Chondrocyte (in vitro differentiated cells): ENCODE measurements at places on chromosomes 13 and 19. TPM values are rescaled to one million over a fixed set of nuclear protein-coding genes. Genes with fewer than 3 reads are reported as not detected.

DNA sequence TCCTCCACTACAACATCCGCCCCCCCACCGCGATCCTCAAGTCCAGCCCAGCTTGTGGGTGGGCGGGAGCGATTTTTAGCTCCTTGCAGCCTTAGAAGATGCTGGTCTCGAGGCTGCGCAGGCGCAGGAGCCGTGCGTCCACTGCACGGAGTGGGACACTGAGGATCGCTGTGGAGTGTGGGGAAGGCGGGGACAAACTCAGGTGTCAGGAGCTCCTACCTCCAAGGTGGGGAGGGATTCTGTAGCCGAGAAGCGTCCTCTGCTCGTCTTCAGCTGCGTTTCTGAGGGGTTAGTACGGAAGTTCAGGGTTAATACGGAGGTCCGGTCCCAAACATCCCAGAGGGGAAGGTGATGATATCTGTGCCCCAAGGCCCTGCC lies at the start of gene RTBDN:
Gene RTBDN, minus strand, starts transcription at position 14 of the 378 bp plus-strand sequence. CDS start 4,600 bp downstream, outside the sequence.
- no peak for DNase-seq

- no peak for DNase-seq
These were observed 39.5 kb downstream of the PCCA start for GRCh38 chr13:100128373-100128772.

GRCh38 chr19:45934551-45935230 lies 20.1 kb upstream of the NANOS2 start:
- DNase-seq, result no peak

Gene OR4F17
- not detected in 3 replicates for total RNA-seq

- DNase-seq, result no peak
These were observed 54.7 kb downstream of the ZNF787 start for GRCh38 chr19:56066152-56067023.

Gene RASGRP4
- not detected in 3 replicates for total RNA-seq

DNA sequence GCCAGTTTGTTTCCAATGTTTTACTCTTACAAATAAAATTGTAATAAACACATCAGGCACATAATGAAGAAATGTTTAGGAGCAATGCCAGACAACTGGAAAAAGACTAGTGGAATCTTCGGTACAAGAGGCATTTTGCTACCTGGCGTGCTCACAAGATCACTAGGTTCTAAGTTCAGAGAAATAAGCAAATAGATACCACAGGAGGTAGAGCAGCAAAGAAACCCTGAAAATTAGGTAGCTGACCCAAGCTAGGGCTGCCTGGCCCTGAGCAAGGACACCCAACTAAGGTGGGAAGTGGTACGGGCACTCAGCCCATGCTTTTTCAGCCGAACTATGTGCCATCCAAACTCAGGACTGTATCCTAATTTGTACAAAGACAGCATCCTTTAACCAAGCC lies 32.2 kb upstream of the TPP2 start:
- no peak for DNase-seq

DNA sequence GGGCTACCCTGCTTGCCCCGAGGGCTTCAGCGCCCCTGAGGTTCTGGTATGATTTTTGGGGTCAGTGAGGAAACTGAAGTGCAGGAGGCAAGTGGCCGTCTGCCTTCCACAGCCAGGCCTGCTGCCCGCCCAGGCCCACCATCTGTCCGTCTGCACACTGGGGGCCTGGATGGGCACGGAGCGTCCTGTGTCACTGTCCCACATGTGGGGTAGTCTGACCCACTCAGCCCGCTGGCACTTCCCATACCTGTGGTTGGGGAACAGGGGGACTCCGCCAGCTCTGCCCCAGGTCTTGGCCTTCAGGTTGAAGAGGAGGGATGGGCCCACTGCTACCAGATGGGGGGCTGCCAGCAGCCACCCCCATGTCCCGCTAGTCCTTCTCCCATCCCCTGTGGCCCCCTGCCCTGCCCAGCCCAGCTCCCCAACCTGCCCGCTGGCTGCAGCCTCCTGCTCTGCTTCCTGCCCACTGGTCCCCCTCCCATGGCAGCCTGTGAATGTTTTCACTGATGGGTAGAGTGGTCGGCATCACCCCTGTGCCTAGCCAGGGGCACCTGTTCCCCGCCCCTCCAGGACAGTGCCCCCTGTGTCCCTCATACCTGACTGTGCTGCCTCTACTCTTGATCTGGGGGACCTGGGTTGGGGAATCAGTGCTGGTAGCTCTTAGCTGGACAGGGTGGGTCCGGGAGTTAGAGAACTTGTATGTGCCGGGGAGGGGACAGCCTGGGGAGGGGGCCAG lies 9.5 kb downstream of the PIAS4 start:
- DNase-seq, result peak; percentile 86

DNA sequence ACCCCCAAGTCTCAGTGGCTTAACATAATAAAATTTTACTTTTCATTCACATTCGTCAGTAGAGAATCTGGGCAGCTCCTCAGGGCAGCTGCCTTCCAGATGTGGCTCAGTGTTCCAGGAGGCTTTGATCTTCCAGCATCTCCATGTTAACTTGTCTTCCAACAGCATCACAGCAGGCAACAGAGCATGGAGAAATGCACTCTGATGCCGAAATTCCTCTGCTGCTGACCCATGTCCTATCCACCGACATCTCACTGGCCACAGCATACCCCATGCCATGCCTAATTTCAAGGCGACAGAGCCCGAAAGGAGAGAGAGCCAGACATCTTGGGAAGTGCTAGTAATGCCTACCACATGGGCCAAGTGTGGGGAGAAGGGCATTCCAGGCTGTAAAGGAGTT lies 64.9 kb upstream of the MEDAG start:
- no peak for DNase-seq
